ENCODE measurements at places on chromosomes 2 and 18. TPM values are rescaled to one million over a fixed set of nuclear protein-coding genes. Genes with fewer than 3 reads are reported as not detected.
A peak's percentile ranks its signal among the peaks of the same experiment; 100 is the strongest.

SERPINB4 gene
- not detected for total RNA-seq

- peaks cover 33% of the 10 kb centered on the region for H3K4me1 ChIP-seq
- no peaks in the 10 kb centered on the region for H3K36me3 ChIP-seq
- no peak overlapping the region for H3K27ac ChIP-seq
- peak; percentile 52 for DNase-seq
These were observed 9.4 kb upstream of the CXCR4 start for GRCh38 chr2:136127356-136127755.

GRCh38 chr2:208306291-208306690 is 40.2 kb downstream of the PIKFYVE start:
- no peak overlapping the region for H3K4me3 ChIP-seq
- no peak overlapping the region for H3K27ac ChIP-seq
- H3K27me3 ChIP-seq = no peaks in the 10 kb centered on the region
- DNase-seq = no peak
- H3K4me1 ChIP-seq = no peaks in the 10 kb centered on the region

GRCh38 chr2:33634261-33634910 is 35.3 kb upstream of the FAM98A start:
- no peaks in the 10 kb centered on the region for H3K36me3 ChIP-seq
- no peak overlapping the region for H3K4me3 ChIP-seq
- DNase-seq = no peak

DNA sequence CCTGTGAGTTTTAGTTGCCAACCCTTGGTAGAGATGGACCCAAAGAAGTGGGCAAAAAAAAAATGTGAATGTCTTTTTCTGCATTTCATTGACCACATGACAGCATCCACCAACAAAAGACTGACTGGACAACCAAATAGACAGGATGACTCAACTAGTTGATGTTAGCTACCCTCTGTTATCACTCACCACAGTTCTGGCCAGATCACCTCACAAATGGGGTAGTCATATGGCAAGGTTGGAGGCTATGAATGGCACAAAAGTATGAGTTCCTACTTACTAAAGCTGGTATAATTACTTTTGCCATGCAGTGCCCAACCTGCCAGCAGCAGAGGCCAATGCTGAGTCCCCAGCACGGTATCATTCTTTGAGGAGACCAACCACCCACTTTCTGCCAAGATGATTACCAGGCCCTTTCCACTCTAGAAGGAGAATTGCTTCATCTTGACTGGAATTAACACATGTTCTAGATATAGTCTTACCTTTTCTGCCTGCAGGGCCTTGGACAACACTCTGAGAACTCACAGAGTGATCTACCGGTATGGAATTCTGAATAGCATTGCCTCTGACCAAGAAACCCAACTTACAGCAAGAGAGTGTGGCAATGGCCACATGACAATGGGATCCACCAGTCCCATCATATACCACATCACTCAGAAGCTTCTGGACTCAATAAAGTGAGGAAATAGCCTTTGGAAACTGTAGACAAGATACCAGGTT is 20.1 kb upstream of the TCF7L1 start:
- H3K4me3 ChIP-seq = no peak overlapping the region
- H3K27ac ChIP-seq = no peak overlapping the region
- no peak for DNase-seq
- no peaks in the 10 kb centered on the region for H3K36me3 ChIP-seq
- H3K4me1 ChIP-seq = no peaks in the 10 kb centered on the region

DNA sequence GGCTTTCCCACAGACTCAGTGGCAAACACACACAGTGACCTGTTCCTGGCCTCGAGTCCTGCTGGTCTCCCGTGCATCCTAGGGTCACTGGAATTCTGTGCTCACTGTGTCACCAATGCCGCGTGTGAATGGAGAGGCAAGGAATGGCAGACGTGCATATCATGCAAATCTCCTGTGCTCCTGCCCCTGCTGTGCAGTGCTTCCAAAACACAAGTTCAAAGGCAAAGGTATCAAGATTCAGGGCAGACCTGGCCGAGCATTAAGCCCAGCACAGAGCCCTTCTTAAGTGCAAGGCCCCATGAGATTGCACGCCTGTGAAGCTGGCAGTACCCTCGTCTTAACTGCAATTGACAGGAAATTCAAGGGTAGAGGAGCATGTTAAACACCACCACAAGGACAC is 129.1 kb downstream of the NDUFA10 start:
- no peaks in the 10 kb centered on the region for H3K27me3 ChIP-seq
- no peaks in the 10 kb centered on the region for H3K36me3 ChIP-seq
- DNase-seq = peak; percentile 12

DNA sequence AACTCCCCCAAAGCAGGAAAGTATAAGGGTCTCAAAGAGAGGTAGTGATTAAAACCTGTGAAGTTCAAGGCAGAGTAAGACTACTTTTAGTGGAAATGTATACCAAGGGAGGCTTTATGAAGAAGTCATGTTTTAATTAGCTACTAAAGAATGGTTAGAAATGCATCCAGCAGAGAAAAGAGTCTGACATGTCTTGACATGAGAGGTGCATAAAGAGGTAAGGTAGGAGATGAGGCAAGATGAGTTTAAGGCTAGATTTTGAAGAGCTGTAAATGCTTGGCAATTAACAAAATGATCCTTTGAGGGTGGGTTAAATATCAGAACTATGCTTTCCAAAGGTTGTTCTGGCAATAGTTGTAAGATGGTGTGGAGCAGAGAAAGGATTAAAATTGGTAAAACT is 88.7 kb upstream of the WDSUB1 start:
- H3K27me3 ChIP-seq = no peaks in the 10 kb centered on the region
- no peak overlapping the region for H3K27ac ChIP-seq
- DNase-seq = no peak
- H3K4me1 ChIP-seq = no peaks in the 10 kb centered on the region
- no peaks in the 10 kb centered on the region for H3K36me3 ChIP-seq

NYAP2 gene
- total RNA-seq = not detected

DNA sequence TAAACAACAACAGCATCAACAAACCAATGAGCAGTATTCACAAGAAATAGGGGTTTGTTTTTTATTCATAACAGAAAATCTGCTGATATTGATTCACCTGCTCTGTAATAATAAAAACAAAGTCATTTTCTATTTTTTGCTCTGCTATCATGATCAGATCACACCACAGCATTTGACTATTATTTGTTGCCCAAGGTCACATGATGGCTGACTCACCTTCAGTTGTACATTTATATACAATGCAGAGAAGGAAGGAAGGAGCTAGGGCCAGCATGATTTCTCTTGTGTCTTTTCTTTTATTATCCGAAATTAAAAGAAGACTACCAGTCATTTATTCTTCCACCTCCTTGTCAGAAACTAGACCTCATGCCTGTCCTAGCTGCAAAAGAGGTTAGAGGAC is 1427.7 kb upstream of the CELF4 start:
- H3K4me1 ChIP-seq = no peaks in the 10 kb centered on the region
- no peaks in the 10 kb centered on the region for H3K36me3 ChIP-seq
- DNase-seq = no peak
- no peak overlapping the region for H3K4me3 ChIP-seq
- H3K27me3 ChIP-seq = no peaks in the 10 kb centered on the region

GRCh38 chr18:48997985-48998831 is 47.4 kb upstream of the SMAD7 start:
- H3K27me3 ChIP-seq = no peaks in the 10 kb centered on the region
- no peaks in the 10 kb centered on the region for H3K4me1 ChIP-seq
- DNase-seq = peak; percentile 57
- peak overlapping the region; percentile 1 for H3K27ac ChIP-seq

Data from Peyer's patch (tissue), 4 donors.